Neural progenitor cell (in vitro differentiated cells): ENCODE measurements at places on chromosomes 1 and 21. TPM values are rescaled to one million over a fixed set of nuclear protein-coding genes. Genes with fewer than 3 reads are reported as not detected.
A peak's percentile ranks its signal among the peaks of the same experiment; 100 is the strongest.

- DNase-seq = no peak
- H3K27ac ChIP-seq = no peak overlapping the region
- H3K36me3 ChIP-seq = no peaks in the 10 kb centered on the region
- peaks cover 4% of the 10 kb centered on the region for H3K4me1 ChIP-seq
- H3K4me3 ChIP-seq = no peak overlapping the region
Measured at GRCh38 chr21:41365377-41366107, 3.7 kb downstream of the MX2 start.

SESN2 gene
- 7.6 and 19.1 TPM in 2 replicates for total RNA-seq

PLA2G5 gene
- total RNA-seq = not detected in 2 replicates

- H3K27me3 ChIP-seq = no peaks in the 10 kb centered on the region
- H3K36me3 ChIP-seq = no peaks in the 10 kb centered on the region
- H3K4me1 ChIP-seq = peaks cover 19% of the 10 kb centered on the region
- no peak overlapping the region for H3K4me3 ChIP-seq
Measured at GRCh38 chr1:67735806-67736627, 51.0 kb downstream of the GADD45A start.

DNA sequence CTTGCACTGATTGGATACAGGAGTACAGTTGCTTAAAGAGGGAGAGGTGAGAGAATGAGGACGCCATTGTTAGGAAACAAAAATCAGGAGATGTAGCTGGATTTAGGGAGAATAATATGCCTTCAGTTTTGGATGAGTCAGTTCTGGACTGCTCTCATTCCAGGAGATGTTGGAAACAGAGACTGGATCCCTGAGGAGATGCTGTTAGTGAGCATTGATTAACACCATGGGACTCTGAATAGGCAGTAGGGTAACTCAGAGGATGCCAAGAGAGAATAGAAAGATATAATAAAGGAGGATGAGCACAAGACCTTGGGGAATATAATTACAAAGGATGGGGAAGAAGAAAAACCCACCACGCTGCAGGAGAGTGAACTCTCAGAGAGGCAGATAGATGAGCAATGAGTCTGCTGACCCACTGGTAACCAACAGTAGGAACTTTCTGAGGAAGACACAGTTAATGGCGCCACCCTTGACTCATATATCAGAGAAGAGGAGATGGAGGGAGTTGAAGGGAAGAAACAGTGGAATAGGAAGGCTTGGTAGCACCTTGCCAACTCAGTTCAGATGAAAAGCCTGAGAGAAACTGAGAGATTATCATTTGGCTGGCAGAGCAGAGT, 10.5 kb downstream of the KCNJ15 start:
- H3K27ac ChIP-seq = no peak overlapping the region
- peaks cover 13% of the 10 kb centered on the region for H3K4me1 ChIP-seq
- H3K4me3 ChIP-seq = no peak overlapping the region
- DNase-seq = no peak
- no peaks in the 10 kb centered on the region for H3K36me3 ChIP-seq

ZBTB21 gene
- total RNA-seq = 24.2 and 25.3 TPM in 2 replicates

DNA sequence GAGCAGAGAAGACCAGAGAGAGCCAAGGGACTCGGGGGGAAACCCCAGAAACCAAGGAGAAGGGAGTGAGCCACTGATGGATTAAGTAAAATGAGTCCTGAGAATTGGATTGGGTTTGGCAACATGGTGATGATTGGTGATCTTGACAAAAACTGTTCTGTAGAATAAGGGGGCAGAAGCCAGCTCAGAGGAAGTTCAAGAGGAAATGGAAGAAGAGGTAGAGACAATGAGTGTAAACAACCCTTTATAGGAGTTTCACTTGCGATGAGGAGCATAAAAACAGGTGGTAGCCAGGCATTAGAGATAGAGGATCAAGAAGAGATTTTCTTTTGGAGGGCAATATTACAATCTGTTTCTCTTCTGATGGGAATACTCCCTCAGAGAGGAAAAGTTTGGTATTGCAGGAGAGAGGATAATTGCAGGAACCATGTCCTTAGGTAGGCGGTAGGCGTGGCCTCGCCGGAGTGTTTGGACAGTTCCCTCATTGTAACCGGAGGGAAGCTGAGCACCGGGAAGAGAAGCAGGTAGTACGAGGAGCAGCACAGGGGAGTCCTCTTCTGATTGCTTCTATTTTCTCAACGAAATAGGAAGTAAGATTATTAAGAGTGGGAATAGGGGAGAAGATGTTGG, 68.4 kb upstream of the TENT5C start:
- H3K4me1 ChIP-seq = no peaks in the 10 kb centered on the region
- no peak overlapping the region for H3K4me3 ChIP-seq
- peak; percentile 30 for DNase-seq
- no peak overlapping the region for H3K27ac ChIP-seq
- H3K27me3 ChIP-seq = no peaks in the 10 kb centered on the region

DNA sequence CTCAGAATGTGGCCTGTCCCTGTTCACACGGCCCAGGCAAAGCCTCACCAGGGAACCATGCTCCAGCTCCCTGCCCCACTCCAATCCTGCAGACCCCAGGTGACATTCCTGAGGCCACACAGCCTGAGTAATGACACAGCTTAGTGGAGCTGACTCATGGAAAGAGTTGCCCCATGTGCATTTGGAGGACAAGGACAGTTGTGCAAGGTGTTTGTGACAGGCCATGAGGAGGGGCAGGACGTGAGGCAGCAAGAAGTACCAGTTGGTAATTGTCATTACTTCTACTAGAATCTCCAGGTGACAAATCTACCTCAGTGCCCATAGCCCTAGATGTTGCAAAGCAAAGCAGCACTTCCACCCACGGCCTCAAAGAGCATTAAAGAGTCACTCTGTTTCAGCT, 15.2 kb downstream of the PRR9 start:
- DNase-seq = no peak
- H3K4me3 ChIP-seq = no peak overlapping the region
- no peaks in the 10 kb centered on the region for H3K4me1 ChIP-seq

CLCA1 gene
- not detected in 2 replicates for total RNA-seq

- H3K27ac ChIP-seq = no peak overlapping the region
- H3K36me3 ChIP-seq = no peaks in the 10 kb centered on the region
- H3K4me3 ChIP-seq = no peak overlapping the region
- no peaks in the 10 kb centered on the region for H3K4me1 ChIP-seq
- H3K27me3 ChIP-seq = no peaks in the 10 kb centered on the region
- no peak for DNase-seq
Measured at GRCh38 chr21:28444111-28444510, 548.6 kb downstream of the LTN1 start.

DNAJC28 gene
- 3.8 and 4.7 TPM in 2 replicates for total RNA-seq

DNA sequence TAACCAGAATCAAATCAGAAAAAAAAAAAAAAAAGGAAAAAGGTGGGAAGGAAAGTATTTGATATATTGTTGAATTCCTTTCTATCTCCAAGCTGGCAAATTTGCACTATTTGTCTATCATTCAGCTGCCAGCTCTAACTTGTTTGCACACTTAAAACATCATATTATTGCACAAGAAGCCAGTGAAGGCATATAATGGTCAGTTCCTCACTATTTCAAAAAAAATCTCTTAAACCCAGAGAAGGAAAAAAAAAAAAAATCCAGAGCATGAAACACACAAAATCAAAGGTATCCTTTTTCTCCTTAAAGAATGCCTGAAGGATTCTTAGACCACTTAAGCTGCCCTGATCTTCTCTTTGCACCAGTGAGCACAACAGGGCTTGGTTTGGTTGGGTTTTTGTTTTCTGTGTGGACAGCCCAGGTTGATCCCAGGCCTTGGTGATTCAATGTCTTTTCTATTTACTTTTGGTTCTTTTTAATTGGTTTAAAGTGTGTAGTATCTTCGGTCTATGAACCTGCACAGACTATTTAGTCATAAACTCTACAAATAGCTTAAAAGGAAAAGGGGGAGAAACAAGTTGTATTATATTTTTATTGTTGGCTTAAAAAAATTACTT, 40.2 kb downstream of the DUSP10 start:
- no peak overlapping the region for H3K4me3 ChIP-seq
- peaks cover 9% of the 10 kb centered on the region for H3K4me1 ChIP-seq
- DNase-seq = peak; percentile 56
- no peaks in the 10 kb centered on the region for H3K27me3 ChIP-seq
- H3K27ac ChIP-seq = no peak overlapping the region

- H3K36me3 ChIP-seq = no peaks in the 10 kb centered on the region
- no peaks in the 10 kb centered on the region for H3K27me3 ChIP-seq
- DNase-seq = no peak
- H3K4me1 ChIP-seq = no peaks in the 10 kb centered on the region
- no peak overlapping the region for H3K4me3 ChIP-seq
- H3K27ac ChIP-seq = no peak overlapping the region
Measured at GRCh38 chr1:33563699-33564098, 91.3 kb downstream of the ZSCAN20 start.

DNA sequence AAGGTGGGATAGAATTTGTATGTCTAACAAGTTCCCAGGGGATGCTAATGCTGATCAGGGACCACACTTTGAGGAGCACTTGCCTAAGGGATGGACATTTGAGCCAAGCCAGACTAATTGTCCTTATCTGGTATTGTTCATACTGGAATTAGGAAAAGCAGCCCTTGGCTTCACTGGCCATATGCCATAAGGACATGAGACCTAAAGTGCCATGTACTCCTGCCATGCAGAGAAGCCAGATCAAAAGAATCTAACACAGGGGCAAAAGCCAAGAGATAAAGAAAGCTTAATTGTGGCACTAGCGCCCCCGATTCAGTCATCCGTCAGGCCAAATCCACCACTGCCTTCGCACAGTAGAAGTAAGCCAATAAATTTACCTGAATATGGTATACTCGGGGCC, 45.7 kb downstream of the RNF11 start:
- no peaks in the 10 kb centered on the region for H3K27me3 ChIP-seq
- H3K4me3 ChIP-seq = no peak overlapping the region
- H3K36me3 ChIP-seq = no peaks in the 10 kb centered on the region
- no peak for DNase-seq
- H3K4me1 ChIP-seq = peaks cover 12% of the 10 kb centered on the region
- no peak overlapping the region for H3K27ac ChIP-seq

DNA sequence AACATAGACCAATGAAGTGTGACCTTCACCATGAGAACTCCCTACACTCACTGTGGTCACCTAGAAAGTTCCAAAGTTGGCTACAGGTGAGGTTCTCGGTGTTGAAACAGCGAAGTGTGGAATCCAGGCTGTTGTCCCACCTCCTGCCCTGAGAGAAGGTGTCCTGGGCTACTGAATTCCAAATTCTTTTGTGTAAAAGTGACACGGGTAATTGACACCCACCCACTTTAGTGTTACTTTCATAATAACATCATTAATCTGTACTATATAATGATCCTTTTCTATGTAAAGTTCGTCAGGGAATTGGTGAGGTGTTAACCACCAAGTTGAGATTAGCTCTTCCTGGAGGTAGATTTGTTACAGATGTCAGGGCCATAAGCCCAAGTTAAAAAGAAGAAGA, 690.7 kb downstream of the RWDD3 start:
- no peak for DNase-seq
- H3K4me3 ChIP-seq = no peak overlapping the region
- no peaks in the 10 kb centered on the region for H3K27me3 ChIP-seq
- H3K4me1 ChIP-seq = no peaks in the 10 kb centered on the region

DNA sequence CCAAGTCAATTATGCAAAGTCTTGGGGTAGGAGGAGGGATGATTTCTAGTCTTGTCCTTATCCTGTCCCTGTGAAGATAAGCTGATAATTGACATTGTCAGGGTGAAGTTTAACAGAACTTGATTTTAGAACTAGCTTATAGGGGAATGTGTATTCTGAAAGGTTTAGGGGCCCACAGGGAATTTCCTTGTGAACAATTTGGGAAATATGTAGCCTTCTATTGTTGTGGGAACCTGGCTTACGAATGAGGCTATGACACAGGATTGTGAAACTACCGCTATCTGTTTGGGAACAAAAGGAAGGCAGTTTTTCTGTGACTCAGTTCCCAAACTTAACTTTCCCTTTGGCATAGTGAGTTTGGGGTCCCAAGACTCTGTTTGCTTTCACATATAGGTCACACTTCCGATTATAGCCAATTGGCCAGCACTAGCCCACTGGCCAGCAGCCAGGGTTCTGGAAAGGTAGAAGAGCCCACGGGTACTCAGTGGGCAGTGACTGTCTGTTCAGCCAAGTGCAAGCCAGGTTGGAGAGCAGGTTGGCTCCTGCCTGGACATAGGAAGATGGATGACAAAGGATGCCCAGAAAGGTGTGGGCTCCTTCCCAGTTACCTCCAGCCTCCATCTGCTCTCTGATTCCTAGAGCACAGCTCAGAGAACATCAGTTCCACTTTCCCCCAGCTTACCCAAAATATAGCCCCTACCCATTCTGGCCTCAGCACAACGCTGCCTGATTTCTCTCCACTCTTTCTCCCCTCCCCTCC, 35.5 kb downstream of the H3-3A start:
- no peaks in the 10 kb centered on the region for H3K36me3 ChIP-seq
- no peaks in the 10 kb centered on the region for H3K4me1 ChIP-seq
- DNase-seq = no peak

RAD54L gene
- 22.2 and 38.2 TPM in 2 replicates for total RNA-seq

GRCh38 chr1:49187056-49187455, 410.4 kb upstream of the BEND5 start:
- DNase-seq = no peak
- H3K27me3 ChIP-seq = no peaks in the 10 kb centered on the region
- H3K4me3 ChIP-seq = no peak overlapping the region
- H3K4me1 ChIP-seq = no peaks in the 10 kb centered on the region
- no peaks in the 10 kb centered on the region for H3K36me3 ChIP-seq

OR2M3 gene
- not detected in 2 replicates for total RNA-seq

DNA sequence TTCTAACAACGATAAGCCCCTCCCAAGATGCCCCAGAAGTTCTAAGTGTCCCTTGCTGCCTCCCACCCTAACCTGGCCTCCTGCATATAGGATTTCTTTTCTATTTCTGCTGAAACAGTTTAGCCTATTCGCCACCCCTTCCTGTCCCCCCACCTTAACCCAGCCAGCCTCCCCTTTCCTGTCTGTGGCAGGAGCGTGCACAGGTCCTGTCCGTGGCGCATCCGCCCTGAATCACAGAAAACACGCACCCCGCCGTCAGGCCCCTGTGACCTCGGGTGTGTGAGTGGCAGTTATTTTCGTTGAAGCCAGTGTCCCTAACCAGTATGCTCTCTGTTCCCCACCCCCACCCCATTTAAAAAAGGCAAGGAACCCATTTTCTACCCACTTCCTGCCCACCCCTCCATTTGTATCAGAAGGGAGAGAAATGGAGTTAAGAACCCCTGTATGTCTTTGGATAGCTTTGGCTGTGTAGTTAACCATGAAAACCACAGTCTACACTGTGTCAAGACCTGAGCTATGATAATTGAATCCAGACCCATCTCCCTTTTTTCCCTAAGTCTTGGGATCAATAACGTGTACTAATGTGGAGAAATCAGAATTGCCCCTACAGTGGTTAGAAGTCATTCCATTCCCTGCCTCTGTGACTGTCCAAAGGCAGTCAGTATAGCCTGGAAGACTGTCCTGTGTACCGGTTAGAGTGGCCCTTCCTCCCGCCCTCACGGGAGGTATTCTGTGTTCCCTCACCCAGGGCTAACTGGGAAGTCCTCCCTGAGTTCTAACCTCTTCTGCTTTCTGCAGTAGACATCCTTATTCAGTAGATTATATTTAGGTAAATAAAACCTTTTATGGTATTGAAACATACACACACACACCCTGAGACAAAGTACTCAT, 1.8 kb downstream of the PLEKHO1 start:
- peaks cover 6% of the 10 kb centered on the region for H3K36me3 ChIP-seq
- H3K27ac ChIP-seq = no peak overlapping the region
- peak overlapping the region; percentile 95 for H3K4me3 ChIP-seq
- H3K4me1 ChIP-seq = peaks cover 21% of the 10 kb centered on the region
- H3K27me3 ChIP-seq = no peaks in the 10 kb centered on the region
